ENCODE measurements at places on chromosomes 3 and 15. TPM values are rescaled to one million over a fixed set of nuclear protein-coding genes. Genes with fewer than 3 reads are reported as not detected.

- DNase-seq, result peak; percentile 9
Observed at GRCh38 chr3:56357266-56357665, 111.0 kb downstream of the ERC2 start.

GRCh38 chr15:86915811-86916331 is 836.2 kb downstream of the AGBL1 start:
- peak; percentile 49 for DNase-seq

DNA sequence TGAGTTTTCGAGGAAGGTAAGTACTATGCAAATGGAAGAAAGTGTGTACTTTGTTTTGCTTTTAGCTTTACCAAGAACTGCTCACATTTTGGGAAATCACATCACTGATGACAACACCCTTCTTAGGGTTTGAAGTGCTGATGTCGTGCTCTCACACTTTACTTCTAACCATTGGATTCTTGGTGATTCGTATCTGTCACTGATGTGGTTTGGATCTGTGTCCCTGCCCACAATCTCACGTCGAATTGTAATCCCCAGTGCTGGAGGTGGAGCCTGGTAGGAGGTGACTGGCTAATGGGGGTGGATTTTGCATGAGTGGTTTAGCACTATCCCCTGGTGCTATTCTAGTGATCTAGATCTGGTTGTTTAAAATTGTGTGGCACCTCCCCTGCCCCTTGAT is 75.4 kb upstream of the RGMA start:
- no peak for DNase-seq

Gene MAGEL2
- polyA plus RNA-seq, result 5.6 TPM

Gene RTP4
- 0.68 TPM for polyA plus RNA-seq

Gene CP
- polyA plus RNA-seq, result 0.67 TPM

Gene AADACL2
- not detected for polyA plus RNA-seq
